ENCODE measurements at places on chromosomes 4 and X. TPM values are rescaled to one million over a fixed set of nuclear protein-coding genes. Genes with fewer than 3 reads are reported as not detected.

Gene GLRA2
- total RNA-seq = not detected

Gene H2BW2
- not detected for total RNA-seq

Gene MAGEA2B
- not detected for total RNA-seq

Gene RTL3
- total RNA-seq = not detected

Gene PPARGC1A
- 0.11 TPM for total RNA-seq

Gene RASGEF1B
- 2.7 TPM for total RNA-seq

Gene PHKA1
- 19.6 TPM for total RNA-seq

Gene PCDH7
- total RNA-seq = 111 TPM

Gene HSD17B13
- total RNA-seq = not detected

Gene PABPC4L
- 2.0 TPM for total RNA-seq

Gene JCHAIN
- not detected for total RNA-seq

Gene NSD2
- 34.2 TPM for total RNA-seq

Gene FDCSP
- total RNA-seq = not detected

Gene HS3ST1
- 0.22 TPM for total RNA-seq

Measured in placental epithelial cell (primary cell).